ENCODE measurements at places on chromosomes 5 and 9. TPM values are rescaled to one million over a fixed set of nuclear protein-coding genes. Genes with fewer than 3 reads are reported as not detected.

Gene DOLPP1
- 14.4 TPM for total RNA-seq

Gene MOB3B
- 36.3 TPM for total RNA-seq

GRCh38 chr5:426392-426976, 16.5 kb upstream of the EXOC3 start:
- H3K4me1 ChIP-seq, result peaks cover 4% of the 10 kb centered on the region
- no peak overlapping the region for H3K27ac ChIP-seq
- no peaks in the 10 kb centered on the region for H3K27me3 ChIP-seq
- no peak for DNase-seq

GRCh38 chr5:4804691-4805360, 335.3 kb upstream of the ADAMTS16 start:
- no peaks in the 10 kb centered on the region for H3K27me3 ChIP-seq
- no peak overlapping the region for H3K27ac ChIP-seq
- no peak for DNase-seq
- no peaks in the 10 kb centered on the region for H3K4me1 ChIP-seq

DNA sequence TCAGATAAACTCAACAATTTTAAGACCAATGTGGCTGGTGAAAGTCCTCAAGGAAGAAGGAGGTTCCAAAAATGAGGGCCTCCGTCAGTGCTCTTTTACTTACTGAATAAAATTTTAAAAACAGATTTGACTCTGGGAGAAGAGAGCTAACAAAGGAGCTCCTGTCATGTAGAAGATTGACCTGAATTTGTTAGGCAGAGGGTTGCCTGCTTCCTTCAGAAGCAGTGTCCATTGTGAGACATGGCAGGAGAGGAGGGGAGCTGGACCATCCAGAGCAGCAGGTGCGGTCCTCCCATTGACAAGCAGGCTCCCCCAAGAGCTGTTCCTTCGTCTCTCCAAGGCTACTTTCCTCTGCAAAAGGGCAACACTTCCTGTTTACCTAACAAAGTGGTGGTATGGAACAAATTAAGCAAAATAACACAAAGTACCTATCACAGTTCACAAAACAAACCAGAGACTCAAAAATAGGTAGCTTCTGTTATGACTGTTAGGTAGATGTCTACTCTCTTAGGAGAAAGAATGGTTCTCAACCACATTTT, 238.1 kb downstream of the DENND1A start:
- no peaks in the 10 kb centered on the region for H3K4me1 ChIP-seq
- H3K36me3 ChIP-seq, result no peaks in the 10 kb centered on the region
- no peak for DNase-seq
- H3K27ac ChIP-seq, result no peak overlapping the region
- no peak overlapping the region for H3K4me3 ChIP-seq

Gene PTCH1
- total RNA-seq, result 13.5 TPM
